ENCODE measurements at places on chromosomes 13 and 19.

DNA sequence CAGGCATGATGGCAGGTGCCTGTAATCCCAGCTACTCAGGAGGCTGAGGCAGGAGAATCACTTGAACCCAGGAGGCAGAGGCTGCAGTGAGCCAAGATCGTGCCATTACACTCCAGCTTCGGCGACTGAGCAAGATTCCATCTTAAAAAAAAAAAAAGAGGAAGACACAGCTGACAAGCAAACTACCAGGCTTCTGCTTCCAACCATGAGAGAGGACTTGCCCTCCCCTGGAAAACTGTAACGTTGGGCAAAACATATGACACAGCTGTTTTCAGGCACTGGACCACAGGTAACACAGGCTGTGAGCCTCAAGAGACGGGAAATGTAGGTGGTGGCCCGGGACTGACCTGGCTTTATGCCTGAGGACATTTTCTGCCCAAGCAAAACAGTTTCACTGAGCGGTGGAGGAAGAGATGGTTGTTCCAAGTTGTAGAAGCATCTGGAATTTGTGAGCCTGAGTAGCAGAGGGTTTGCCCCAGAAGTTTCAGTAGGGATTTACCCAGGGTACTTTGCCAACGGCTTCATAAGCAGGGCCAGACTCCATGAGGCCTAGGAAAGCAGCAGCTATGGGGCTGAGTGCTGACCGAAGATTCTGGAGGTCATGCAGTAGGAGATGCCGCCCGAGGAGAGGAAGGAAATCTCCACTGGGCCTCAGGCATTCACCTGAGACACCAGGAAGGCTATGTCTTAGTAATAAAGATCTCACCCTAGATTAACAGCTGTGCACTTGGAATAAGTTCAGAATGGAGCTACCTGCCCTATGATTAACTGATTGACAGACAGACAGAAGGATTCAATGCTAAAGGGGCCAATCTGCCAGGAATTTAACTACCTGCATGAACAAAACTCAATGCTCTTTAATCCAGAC, 88.0 kb downstream of the ABCC4 start:
- DNase-seq: no peak

- DNase-seq: no peak
Observed at GRCh38 chr13:53131361-53131760, 102.7 kb downstream of the OLFM4 start.

- no peak for DNase-seq
Observed at GRCh38 chr19:42204664-42205063, 12.8 kb downstream of the DEDD2 start.

DNA sequence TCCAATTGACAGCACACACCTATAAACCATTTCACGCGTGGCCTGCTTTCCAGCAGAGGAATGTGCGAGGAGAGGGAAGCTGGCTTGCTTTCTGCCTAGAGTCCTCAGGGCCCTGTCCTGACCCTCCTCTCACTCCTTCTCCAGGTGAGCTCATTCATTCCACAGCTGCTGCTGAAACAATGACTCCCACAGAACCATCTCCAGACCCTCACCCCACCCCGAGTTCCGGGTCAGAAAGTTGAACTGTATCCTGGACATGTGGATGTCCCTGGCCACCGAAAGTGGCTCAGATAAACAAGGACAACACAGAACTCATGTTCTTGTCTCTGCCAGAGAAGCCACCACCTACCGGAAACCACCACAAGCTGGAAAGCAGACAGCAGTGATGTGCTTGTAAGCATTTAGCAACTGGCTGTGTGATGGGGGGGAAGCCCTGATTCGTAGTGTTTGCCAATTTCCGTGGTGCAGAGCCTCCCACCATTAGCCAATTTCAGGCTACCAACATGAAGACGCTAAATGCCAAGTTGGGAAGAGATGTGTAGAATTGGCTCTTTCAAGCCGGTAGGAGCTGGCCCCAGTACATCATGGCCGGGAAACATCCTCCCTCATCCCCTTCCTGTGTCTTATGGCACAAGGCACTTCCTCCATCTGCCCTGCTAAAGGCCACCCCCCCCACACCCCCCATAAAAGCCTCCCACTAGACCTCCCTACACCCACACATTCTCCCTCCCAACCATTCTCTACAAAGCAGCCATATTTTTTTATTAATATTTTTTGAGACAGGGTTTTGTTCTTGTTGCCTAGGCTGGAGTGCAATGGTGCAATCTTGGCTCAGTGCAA, 5.0 kb downstream of the SYCE2 start:
- peak; percentile 61 for DNase-seq

DNA sequence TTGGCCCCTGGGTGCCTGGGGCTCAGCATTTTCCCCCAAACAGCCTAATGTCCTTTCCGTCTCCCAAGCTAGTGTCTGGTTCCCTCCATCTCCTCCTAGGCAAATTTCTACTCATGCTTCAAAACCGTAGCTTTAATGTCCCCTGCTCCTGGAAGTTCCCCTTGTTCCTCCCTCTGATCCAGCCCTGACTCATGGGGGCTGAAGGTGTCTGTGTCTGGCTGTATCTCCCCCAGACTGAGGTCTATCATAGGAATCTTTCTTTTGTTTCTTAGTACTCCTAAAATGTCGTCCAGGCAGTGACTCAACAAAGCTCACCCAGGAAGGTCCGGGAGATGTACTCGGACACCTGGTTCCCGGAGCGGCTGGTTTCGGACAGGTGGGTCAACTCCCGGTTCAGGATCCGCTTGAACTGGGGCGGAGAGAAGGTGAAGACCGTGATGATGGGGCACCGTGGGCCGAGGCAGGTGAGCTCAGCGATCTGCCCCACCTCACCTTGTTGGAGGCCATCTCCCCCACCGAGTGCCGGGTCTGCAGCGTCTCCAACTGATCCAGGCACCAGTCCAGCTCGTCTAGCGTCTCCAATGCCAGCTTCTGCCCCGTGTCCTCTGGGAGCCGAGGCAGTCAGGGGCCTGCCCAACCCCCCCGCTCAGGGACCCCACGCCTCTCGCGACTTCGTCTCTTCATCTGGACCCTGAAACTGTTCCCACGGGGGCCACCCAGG, 6.2 kb downstream of the PDE4C start:
- DNase-seq: no peak

- DNase-seq: no peak
Observed at GRCh38 chr13:67238277-67238859, 8.2 kb upstream of the PCDH9 start.

DNA sequence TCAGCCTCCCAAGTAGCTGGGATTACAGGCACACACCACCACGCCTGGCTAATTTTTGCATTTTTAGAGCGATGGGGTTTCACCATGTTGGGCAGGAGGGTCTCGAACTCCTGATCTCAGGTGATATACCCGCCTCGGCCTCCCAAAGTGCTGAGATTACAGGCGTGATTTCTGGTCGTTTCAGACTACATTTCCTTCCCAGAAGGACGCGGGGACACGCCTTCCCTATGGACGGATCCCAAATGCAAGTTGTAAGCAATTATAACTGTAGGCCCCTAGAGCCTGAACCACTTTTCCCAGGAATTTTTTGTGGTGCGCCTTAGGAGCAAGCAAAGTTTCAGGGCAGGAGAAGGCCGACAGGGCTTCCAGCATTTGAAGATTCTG, 17.8 kb upstream of the ZNF331 start:
- DNase-seq: no peak

GRCh38 chr13:25253702-25254101, 33.6 kb downstream of the MTMR6 start:
- DNase-seq: no peak

- no peak for DNase-seq
Observed at GRCh38 chr13:48573213-48574007, 40.5 kb upstream of the RCBTB2 start.

- no peak for DNase-seq
Observed at GRCh38 chr13:105625691-105626090, 909.8 kb downstream of the EFNB2 start.

DNA sequence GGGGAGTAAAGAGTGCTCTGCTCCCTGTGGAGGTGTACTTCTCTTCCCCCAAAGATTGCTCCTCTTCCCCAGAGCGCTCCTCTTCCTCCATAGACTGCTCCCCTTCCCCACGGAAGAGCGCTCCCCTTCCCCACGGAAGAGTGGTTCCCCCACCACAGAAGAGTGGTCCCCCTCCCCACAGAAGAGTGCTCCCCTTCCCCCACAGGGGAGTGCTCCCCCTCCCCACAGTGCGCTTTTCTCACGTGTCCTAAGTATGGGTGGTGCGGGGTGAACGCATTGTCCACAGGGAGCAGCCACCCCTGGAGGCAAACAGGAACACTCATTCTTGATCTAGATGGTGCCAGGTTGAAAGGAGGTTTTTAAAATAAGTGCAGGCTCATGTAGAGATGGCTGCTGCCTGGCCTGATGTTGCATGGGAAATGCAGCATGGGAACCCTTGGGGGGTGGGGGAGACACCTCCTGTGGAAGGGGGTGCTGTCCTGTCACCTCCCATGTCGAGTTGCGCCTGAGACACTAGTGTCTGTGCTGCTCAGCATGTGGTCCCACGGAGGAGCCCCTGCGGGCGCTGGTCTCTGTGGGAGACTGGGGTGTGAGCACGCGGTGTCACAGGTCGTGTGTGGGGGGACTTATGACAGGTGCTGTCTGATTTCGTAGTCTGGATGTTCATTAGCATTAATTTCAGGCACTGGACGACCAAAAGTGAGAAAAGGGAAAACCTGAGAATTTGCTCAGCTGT, 52.2 kb downstream of the ATP11A start:
- no peak for DNase-seq

DNA sequence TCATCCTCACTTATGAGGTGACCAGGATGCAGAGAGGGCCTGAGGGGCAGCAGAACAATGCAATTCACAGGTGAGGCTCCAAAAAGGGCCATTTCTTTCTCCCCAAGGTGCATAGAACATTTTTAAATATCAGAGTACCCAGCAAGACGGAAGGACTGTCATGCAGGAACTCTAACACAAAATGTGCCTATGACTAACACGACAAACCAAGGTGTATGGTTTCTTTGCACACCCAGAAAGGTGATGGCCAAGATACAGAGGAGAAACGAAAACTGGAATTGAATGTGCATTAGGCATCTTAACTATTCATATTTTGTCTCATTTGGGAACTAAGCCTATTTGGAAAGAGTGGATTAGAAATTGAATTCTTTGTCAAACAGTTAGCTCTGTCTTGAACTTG, 29.9 kb downstream of the SHISA2 start:
- no peak for DNase-seq

- no peak for DNase-seq
Observed at GRCh38 chr13:52452470-52452869, 2.0 kb upstream of the VPS36 start.

GRCh38 chr13:91349992-91350911, 2.8 kb downstream of the MIR17HG start:
- no peak for DNase-seq

DNA sequence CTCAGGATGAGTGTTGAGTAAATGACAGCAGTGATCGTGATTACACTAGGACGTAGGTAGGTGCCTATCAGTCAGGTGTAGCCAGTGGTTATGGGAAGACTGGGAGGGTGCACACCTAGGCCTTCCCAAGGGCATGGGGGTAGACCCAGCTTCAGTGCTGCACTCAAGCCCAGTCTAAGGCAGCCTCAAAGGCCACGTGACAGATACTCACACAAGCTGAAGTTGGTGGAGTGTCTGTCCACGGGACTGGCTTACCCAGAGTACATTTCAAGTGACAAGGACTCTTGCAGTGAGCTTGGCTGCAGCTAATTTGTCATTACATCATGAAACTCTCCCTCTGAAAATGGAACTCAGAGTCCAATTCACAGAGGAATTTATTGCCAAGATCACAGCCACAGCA, 118.3 kb downstream of the SHISA2 start:
- no peak for DNase-seq

DNA sequence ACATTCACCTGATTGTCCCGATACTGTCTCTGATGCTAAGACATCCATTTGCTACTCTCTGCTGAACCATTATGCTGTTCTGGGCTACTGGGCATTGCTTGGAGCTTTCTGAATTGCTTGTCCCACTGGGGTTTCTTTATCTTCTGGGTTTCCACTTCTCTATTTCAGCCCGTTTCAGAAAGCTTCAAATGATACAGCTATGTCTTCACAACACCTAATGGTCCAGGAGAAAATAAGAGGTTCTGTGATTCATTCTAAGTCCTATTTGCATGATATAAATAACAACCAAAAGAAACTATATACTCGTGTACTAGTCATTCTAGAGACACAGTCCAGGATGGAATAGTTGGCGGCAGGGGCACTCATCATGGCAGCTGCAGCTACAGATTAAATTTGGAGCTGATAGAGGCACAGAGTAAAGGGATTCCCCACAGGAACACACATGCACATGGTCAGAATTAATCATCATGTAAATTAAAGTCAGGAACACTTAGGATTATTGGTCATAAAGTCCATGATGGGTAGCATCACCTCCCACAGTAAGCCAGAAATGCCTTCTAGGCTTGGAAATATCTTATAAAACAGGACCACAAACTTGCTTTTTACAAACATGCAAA, 33.3 kb upstream of the SCEL start:
- no peak for DNase-seq

DNA sequence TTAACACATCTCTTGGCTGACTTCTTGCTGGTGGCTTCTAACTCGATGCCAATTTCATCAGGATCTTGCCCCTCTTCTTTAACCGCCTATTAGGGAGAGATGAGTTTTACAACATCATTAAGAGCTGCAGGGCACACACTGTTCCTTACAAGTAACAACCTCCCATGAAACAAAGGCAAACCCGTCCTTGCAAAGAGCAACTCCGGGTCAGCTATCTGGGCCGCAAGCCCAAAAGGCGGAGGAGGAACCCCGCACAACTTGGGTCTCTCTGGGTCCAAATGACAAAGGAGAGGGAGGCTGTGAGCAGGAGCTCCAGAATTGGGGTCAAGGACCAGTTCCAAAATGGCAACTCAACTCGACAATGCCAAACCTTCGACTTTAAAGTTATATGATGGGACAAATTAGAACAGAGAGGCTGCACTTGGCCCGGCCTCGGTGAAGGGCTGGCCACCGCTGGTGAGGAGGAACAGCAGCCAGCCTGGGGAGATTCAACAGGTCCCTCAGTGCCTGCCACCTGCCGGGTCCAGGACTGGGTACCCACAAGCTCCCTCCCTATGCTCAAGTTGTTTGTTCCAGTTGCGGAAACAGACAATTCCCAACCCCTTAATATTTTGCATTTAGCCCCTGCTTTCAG, 1.1 kb downstream of the SAFB2 start:
- DNase-seq: no peak

DNA sequence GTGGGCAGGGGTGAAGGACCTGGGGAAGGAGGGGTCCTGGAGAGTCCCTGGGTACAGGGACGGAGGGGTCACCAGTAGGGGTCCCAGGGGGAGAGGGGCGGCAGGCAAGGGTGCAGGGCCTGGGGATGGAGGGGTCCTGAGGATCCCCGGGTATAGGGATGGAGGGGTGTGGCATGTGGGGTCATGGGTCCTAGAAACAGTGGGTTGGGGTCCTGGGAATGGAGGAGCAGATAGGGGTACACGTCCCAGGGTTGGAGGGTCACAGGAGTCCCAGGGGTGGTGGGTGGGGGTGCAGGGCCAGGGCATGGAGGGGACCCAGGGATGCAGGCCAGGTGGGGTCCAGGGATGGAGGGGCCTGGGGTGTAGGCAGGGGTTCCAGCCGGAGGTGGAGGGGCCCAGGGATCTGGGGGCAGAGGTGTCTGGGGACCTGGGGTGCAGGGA, 1.4 kb downstream of the BTBD2 start:
- DNase-seq: no peak

GRCh38 chr13:36685927-36686326, 12.1 kb downstream of the SERTM1 start:
- no peak for DNase-seq
